ENCODE measurements at places on chromosomes 16 and 17. TPM values are rescaled to one million over a fixed set of nuclear protein-coding genes. Genes with fewer than 3 reads are reported as not detected.

TOX3 gene
- total RNA-seq = 14.7 TPM

UNC119 gene
- 40.2 TPM for total RNA-seq

DNA sequence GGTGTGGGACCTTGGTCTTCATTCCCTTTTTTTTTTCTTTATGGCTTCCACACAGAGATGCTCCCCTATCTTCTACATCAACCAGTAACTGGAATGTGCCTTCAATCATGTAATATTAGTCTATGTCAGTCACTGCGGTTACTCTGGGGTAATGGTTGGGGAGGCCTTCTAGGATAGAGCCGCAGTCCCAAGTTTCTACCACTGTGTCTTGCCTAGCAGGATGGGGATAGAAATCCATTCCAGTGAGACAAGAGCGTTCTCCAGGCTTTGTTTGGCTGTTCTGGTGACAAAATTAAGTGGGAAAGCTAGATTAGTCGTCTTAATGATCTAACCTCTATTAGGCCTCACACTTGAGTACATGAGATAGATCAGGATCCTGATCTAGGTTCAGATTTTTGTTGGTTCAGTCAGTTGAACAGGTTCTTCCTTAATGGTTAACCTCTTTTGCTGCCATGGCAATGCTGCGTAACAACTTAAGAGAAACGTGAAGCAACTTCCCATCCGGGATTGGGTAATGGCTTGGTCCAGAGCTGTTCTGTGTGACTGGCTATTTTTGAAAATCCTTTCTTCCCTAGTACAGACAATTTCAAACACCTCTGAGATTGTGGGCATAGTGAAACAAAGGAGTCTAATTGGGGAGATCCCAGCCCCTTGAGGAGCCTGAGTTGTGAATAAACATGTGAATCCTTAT lies 8.7 kb downstream of the MSL1 start:
- no peak for DNase-seq

UNC13D gene
- 7.4 TPM for total RNA-seq

GRCh38 chr16:22191532-22192260 lies 14.4 kb upstream of the EEF2K start:
- DNase-seq = no peak

DNA sequence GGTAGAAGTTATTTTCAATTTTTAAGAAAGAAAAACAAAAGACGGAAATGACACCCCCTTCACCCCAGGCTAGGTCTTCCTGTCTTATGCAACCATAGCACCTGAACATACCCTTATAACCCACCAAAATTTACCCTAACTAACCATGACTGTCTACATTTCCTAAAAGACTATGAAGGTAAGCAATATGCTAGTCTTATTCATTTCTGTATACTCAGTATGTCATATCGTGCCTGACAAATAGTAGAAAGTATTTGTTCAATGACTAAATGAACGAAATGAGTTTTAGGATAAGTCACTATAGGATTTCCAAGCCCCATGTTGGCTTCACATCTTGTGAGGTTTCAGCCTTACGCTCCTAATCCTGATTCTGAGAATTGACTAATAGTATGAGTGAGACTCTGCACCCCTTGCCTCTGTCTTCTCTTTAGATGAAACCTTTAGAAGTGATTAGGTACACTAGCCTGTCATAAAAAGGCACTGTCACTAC lies 6.5 kb downstream of the ADAT1 start:
- no peak for DNase-seq

- DNase-seq = no peak
Measured at GRCh38 chr17:27620721-27621120, 10.3 kb upstream of the LGALS9 start.

DNA sequence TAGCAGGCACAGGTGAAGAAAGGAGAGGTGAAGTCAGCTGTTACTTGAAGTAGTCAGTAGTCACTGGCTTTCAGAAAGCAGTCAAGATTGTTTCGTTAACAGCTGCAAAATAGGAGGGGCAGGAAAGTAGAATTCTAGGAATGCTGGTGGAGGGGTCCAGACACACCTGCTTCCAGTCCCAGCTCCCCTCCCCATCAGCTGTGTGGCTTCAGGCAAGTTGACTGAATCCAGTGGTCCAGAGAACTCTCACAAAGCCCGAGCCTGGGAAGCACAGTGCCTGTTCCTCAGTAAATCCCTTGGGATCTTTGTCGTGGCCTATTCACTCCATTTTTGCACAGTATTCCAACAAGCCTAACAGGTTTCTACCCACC lies 4.6 kb upstream of the SOCS1 start:
- no peak for DNase-seq

GRCh38 chr16:50731989-50732832 lies 9.7 kb upstream of the CYLD start:
- DNase-seq = no peak

DNA sequence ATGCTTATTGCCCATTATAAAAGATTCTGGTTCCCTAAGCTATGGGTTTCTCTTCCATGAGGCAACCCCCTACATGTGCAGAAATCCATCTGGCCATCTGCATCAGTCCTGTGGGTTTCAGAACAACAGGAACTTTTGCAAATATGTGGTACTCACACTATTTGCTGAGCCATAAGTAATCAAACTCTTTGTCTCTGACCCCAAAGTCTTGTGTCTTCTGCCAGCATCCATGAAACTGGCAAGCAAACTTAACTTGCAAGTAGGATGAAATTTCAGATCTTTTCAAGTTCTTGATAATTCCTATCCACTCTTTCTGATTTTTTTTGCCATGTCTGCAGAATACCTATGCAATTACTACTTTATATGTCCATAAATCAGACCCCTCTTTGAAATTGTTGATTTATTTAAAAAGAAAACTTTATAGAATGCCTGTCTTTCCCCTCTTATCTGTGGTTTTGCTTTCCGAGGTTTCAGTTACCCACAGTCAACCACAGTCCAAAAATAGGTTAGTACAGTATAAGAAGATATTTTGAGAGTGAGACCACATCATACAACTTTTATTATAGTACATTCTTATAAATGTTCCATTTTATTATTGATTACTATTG lies 158.4 kb upstream of the IRX3 start:
- DNase-seq = no peak

SOCS1 gene
- total RNA-seq = 14.5 TPM

- peak; percentile 73 for DNase-seq
Measured at GRCh38 chr16:11796227-11797165, 562 bp downstream of the ZC3H7A start.

- no peak for DNase-seq
Measured at GRCh38 chr16:71218306-71218963, 12.1 kb downstream of the HYDIN start.

SLC38A7 gene
- 31.6 TPM for total RNA-seq

XAF1 gene
- total RNA-seq = 2.1 TPM

DNA sequence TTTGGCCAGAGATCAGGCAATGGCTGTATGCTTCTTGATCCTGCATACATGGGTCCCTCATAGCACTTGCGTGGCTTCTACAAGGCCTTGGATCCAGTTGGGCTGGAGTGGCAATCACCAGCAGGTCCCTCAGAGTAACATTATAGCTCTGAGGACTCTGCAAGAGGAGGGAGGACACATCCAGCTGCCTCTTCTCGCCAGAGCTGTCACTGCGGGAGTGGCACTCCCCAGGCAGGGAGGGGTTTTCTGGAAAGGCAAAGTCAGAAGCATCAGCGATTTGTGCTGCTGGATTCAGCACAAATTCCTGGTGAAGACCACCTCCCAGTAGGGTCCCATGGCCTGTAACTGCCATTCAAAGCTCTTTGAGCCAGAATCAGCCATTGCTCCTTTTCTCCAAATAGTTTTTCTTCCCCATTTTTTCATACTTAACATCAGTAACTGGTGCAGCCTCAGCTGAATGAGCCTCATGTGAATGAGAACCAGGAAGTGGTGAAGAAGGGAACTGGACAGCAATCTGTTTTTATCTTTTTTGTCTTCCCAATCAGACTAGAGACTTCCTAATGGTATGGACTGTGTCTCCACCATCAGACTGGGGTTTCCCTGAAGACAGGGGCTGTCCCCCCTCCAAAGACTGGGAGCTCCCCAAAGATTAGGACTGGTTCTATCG lies 40.6 kb upstream of the HOXB13 start:
- DNase-seq = no peak

CES3 gene
- total RNA-seq = 0.48 TPM

HSDL1 gene
- total RNA-seq = 22.9 TPM

GRCh38 chr17:4444782-4445473 lies 11.2 kb downstream of the SPNS3 start:
- no peak for DNase-seq

KPNA2 gene
- 99.6 TPM for total RNA-seq

KRTAP4-6 gene
- not detected for total RNA-seq

- no peak for DNase-seq
Measured at GRCh38 chr16:17467923-17468540, 2.7 kb downstream of the XYLT1 start.

DNA sequence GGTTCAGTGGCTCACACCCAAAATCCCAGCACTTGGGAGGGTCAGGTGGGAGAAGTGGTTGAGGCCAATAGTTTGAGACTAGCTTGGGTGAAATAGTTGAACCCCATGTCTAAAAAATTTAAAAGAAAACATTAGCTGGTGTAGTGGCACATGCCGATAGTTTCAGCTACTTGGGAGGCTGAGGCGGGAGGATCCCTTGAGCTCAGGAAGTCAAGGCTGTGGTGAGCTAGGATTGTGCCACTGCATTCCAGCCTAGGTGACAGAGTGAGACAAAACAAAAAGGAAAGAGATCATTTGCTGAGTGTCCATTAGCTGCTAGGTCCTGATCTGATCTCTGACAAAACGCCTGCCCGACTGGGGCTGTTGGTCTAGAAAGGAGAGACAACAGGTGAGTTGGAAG lies 14.1 kb upstream of the DBNDD1 start:
- DNase-seq = no peak

Data from type B pancreatic cell (in vitro differentiated cells).